Heart right ventricle (tissue), 16 donors: ENCODE measurements at places on chromosomes 11 and 22. TPM values are rescaled to one million over a fixed set of nuclear protein-coding genes. Genes with fewer than 3 reads are reported as not detected.

Gene OR2D2
- not detected for total RNA-seq

Gene TMEM191B
- not detected for total RNA-seq

Gene SEPTIN3
- total RNA-seq = 0.11 TPM

Gene MMP1
- not detected for total RNA-seq

Gene DAGLA
- 4.7 TPM for total RNA-seq

Gene DEFB131B
- not detected for total RNA-seq

Gene CNTN5
- total RNA-seq = not detected

DNA sequence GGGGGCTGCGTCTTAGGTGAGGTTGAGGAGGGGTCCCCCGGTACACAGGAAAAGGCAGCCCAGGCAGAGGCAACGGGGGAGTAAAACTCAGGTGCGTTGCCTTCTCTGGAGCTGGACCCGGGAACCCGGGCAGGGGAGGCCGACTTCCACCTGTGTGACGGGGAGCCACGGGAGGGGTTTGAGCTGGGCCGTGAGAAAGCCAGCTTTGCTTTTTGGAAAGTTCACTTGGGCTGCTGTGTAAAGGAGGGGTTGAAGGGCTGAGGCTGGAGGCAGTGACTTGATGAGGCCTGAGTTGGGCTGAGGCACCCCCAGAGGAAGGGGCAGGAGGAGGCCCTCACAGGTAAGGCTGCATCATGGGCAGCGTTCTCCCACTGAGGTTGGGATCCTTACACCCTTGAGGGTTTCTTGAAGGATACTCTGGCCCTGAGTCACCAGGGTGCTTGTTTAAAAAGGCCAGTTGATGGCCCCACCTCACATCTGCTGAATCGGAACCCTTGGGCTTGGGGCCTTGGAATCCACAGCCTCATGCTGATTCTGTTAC, 47.2 kb downstream of the CHRDL2 start:
- no peak for DNase-seq

DNA sequence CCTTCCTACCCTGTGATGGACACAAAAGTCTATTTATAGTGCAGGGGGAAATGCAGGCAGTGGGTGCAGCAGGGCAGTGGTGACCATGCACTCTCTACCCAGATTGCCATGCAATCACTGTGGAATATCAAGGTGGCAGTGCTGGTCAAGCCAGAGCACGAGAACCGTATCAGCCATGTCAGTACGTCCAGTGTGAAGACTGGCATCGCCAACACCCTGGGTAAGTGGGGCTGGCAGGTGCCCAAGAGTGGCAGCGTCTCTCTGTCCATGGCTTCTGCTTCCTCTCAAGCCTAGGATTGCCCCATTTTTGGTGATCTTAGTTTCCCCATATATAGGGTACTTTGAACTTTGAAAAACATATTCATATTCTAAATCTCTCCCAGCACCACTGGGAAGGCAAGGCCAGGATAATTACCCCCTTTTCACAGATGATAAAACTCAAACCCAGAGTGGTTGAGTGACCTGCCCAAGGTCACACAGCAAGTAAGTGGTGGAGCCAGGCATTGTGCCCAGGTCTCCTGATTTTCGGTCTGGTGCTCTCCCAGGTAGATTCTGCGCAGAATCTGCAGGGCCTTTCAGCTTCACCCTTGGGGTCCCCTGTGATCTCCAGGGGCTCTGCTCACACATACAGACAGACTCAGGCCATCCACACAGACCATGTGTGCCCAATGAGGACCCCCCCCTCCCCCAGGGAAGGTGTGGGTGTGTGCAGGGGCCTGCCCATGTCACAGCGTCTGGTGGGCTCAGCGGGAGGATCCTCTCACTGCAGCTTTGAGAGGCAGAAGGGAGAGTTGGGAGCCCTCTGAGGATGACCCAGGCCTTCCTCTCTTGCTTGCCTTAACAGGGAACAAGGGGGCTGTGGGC, 7.1 kb downstream of the INPPL1 start:
- DNase-seq = peak; percentile 66

GRCh38 chr11:104333977-104334376, 170.0 kb upstream of the PDGFD start:
- DNase-seq = no peak

DNA sequence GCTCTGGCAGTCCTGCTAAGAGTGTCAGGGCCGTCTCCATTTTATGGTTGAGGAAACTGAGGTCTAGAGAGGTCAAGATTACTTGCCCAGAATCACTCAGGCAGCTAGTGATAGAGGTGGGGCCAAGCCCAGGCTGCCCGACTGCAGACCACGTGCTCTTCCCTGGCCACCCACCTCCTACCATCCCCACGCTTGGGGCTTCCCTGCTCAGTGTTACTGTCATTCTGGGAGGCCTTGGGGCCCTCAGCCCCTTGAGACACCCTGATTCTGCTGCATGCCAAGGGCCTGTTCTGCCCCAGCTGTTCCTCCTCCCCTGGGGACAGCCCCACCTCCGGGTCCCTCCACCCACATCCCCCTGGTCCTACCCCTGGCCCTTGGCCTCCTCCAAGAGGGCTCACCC, 17.2 kb upstream of the TAB1 start:
- no peak for DNase-seq

DNA sequence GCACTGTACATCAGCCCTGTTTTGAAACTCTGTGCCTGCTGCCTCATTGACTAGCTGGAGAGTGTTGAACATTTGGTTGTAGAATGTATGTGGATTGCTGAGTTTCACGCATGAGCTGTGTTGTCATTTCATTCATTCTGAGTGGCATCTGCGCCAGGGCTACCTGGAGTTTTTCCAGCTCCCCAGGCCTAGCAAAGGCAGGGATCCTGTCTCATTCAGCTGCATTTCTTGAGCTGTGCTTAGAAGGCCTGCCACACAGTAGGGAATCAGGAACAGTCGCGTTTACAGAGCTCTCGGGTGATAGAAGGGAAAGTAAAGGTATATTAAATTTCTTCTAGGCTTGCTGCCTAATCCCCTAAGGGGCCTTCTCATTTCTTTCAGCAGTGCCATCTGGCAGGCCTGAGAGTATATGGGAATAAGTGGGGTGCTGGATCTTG, 44.3 kb downstream of the PTPRJ start:
- DNase-seq = no peak

- peak; percentile 69 for DNase-seq
Measured at GRCh38 chr22:20021196-20022181, 579 bp downstream of the TANGO2 start.

- no peak for DNase-seq
Measured at GRCh38 chr22:36422287-36423014, 34.7 kb upstream of the MYH9 start.

GRCh38 chr11:11016943-11017342, 159.1 kb upstream of the ZBED5 start:
- DNase-seq = no peak

DNA sequence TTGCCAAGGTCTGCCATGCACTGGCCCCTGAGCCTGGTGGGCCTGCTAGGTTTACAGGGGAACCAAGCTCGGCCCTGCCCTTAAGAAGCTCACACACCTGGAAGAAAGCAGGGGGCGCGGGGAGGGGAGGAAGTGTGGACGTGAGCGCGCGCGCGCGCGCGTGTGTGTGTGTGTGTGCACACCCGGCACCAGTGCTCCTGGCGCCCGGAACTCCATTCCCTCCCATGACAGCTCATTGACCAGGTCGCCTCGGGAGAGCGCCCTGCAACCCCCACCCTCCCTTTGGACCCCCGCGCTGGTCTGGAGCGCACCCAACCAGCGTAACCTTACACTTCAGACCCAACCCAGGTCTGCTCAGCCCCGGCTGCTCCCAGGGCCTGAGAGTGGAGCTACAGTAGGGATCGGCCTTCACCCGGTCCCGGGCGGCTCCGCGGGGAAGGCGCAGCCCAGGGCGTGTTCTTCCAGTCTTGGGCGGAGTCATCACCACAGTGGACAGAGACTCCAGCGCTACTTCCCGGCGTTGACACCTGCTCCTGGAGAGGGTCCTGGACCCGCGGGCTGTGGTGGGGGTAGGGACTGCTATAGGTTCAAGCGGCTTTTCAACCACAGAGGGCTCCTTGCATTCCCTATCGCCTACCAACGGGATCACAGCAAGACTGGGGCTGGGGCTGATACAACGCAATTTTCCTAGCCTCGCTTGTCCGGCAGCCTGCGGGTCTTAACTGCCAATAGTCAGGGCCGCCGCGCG, 1.5 kb downstream of the GALNT18 start:
- DNase-seq = peak; percentile 43

- DNase-seq = no peak
Measured at GRCh38 chr22:30182350-30182745, 64.2 kb downstream of the LIF start.

DNA sequence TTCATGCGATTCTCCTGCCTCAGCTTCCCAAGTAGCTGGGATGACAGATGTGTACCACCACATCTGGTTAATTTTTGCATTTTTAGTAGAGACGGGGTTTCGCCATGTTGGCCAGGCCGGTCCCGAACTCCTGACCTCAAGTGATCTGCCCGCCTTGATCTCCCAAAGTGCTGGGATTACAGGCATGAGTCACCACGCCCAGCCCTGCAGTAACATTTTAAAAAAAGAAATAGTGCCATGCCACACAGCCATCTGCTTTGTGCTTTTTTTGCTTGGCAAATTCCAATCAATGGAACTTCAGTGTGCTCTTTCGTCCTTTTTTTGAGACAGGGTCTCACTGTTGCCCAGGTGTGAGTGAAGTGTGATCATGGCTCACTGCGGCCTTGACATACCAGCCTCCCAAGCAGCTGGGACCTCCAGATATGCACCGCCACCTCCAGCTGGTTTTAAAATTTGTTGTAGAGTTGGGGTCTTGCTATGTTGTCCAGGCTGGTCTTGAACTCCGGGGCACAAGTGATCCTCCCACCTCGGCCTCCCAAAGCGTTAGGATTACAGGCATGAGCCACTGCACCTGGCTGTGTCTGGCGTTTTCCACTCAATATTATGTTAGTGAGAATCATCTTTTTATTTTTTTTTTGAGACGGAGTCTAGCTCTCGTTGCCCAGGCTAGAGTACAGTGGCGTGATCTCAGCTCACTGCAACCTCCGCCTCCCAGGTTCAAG, 1.8 kb upstream of the CHADL start:
- DNase-seq = no peak

DNA sequence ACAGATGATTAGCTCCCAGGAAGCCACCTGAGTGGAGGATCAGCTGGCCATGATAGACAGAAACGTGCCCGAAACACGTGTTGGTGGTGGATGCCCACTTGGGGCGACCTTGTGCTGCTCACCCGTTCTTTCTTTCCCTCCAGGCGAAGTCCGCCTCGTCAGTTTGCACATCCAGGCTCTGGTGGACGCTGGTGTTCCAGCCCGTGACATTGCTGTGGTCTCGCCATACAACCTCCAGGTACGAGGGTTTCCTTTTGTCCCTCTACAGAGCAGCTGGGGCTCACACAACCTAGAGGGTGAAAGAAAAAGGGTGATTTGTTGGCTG, 30.6 kb downstream of the IGHMBP2 start:
- no peak for DNase-seq

GRCh38 chr11:67366546-67366945, 6.9 kb downstream of the CLCF1 start:
- no peak for DNase-seq

DNA sequence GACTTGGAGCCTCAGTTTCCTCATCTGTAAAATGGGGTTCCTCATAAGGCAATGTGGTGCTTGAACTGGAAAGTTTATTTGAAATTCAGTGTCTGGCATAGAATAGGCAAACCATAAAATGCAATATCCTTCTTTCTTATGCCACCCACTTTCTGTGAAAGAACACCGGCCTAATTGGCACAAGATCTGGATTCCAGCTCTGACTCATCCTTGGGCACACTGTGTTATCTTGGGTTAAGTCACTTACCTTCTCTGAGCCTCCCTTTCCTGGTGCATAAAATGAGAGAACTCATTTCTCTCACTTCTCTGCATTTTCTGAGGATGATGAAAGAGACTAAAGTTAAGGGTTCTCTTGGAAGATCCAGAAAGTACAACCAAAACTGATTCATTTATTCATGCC, 5.1 kb downstream of the INSC start:
- no peak for DNase-seq

GRCh38 chr11:109894242-109894641, 198.9 kb upstream of the ZC3H12C start:
- DNase-seq = no peak

- no peak for DNase-seq
Measured at GRCh38 chr11:119491753-119492510, 69.0 kb upstream of the THY1 start.

DNA sequence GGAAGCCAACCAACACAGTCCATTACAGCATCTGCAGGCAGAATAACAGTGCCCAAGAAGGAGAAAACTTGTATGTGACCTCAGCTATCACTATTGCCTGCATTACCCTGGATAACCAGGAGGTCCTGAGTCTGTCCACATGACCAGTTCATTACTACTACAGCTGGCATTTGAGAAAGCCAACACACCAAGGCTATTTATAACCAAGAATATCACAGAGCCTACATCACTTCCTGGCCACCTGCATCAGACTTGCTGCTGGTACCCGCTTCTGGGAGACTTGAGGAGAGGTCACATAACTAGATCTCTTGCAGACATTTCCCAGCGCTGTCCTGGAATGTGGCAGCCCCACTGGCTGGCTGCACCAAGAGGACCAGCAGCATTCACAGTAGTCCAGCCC, 11.1 kb upstream of the OR56B4 start:
- peak; percentile 13 for DNase-seq

DNA sequence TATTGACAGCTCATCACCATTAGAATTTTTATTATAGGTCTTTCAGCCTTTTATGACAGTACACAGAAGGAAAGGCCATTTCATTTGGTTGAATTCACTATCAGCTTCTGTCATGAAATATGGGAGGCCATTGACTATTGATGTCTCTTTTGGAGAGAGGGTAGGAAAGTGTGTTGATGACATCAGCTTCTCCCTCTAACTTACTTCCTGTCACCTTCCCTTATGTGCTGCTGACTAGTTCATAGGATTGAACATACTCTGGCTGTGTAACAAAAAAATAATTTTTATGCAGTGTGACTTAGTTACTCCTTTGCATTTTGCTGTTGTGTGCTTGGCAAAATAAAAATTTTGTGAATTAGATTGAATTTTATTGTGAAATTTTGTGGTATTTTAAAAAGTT, 769.2 kb downstream of the METTL15 start:
- no peak for DNase-seq

GRCh38 chr11:128607819-128608218, 20.5 kb upstream of the ETS1 start:
- no peak for DNase-seq

DNA sequence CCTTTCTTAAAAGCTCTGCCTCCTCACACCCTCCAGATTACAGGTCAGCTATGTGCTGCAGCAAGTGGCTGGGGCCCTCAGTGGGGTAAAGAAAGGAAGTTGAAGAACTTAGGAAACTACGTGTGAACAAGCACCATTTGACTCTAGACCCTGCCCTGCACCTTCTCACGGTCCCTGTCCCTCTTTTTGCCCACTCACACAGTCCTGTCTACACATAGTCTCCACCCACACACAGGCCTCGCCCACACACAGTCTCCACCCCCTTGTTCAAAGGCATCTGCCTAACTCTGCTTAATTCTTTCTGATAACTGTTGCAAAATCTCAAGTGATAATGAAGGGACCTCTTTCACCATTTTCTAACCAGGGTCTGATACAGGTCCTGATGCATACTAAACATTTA, 59.0 kb downstream of the TMPRSS5 start:
- no peak for DNase-seq
